Bronchus fibroblast of lung (primary cell): ENCODE measurements at places on chromosomes 12 and 14. TPM values are rescaled to one million over a fixed set of nuclear protein-coding genes. Genes with fewer than 3 reads are reported as not detected.

Gene RNASE8
- not detected in 2 replicates for total RNA-seq

Gene KRT3
- total RNA-seq = not detected in 2 replicates

Gene ENDOU
- not detected in 2 replicates for total RNA-seq

Gene KLRC2
- total RNA-seq = not detected in 2 replicates

Gene SERPINA5
- under 0.01 and 0.15 TPM in 2 replicates for total RNA-seq

Gene PDE3A
- total RNA-seq = 0.34 and 0.59 TPM in 2 replicates

Gene RASSF8
- total RNA-seq = 10.1 and 12.9 TPM in 2 replicates

Gene STYK1
- under 0.01 TPM in 1 of 2 replicates, not detected in the other for total RNA-seq

Gene HOXC4
- 1.6 and 2.0 TPM in 2 replicates for total RNA-seq
